M059J (cell line): ENCODE measurements at places on chromosomes 7 and 10. TPM values are rescaled to one million over a fixed set of nuclear protein-coding genes. Genes with fewer than 3 reads are reported as not detected.

ITGB8 gene
- 18.4 and 24.3 TPM in 2 replicates for total RNA-seq

CDNF gene
- total RNA-seq, result not detected in 2 replicates

CAV1 gene
- total RNA-seq, result 388 and 413 TPM in 2 replicates

CYP3A4 gene
- 0.05 TPM in 1 of 2 replicates, not detected in the other for total RNA-seq

NUTM2E gene
- 0.05 TPM in 1 of 2 replicates, not detected in the other for total RNA-seq

CREM gene
- 35.0 and 35.2 TPM in 2 replicates for total RNA-seq

GIMAP6 gene
- 0.12 TPM in 1 of 2 replicates, not detected in the other for total RNA-seq

C7orf33 gene
- not detected in 2 replicates for total RNA-seq

PLAU gene
- total RNA-seq, result 264 and 272 TPM in 2 replicates

CALCR gene
- total RNA-seq, result not detected in 2 replicates

C10orf105 gene
- not detected in 2 replicates for total RNA-seq

GDF2 gene
- total RNA-seq, result not detected in 2 replicates

NPFFR1 gene
- total RNA-seq, result not detected in 2 replicates

HPSE2 gene
- total RNA-seq, result 0.57 and 0.86 TPM in 2 replicates

TNKS2 gene
- total RNA-seq, result 17.3 and 30.0 TPM in 2 replicates

FXYD4 gene
- not detected in 2 replicates for total RNA-seq

OPALIN gene
- not detected in 2 replicates for total RNA-seq

PTPRZ1 gene
- total RNA-seq, result not detected in 2 replicates

HOXA5 gene
- total RNA-seq, result 0.69 and 3.0 TPM in 2 replicates

LMBR1 gene
- total RNA-seq, result 31.1 and 39.9 TPM in 2 replicates

UCMA gene
- not detected in 2 replicates for total RNA-seq

TDRD1 gene
- total RNA-seq, result not detected in 2 replicates

ZNF394 gene
- total RNA-seq, result 24.0 and 32.0 TPM in 2 replicates

FFAR4 gene
- total RNA-seq, result not detected in 2 replicates

PRSS37 gene
- not detected in 2 replicates for total RNA-seq

TBXAS1 gene
- total RNA-seq, result 5.3 and 7.8 TPM in 2 replicates

AKAP9 gene
- total RNA-seq, result 8.0 and 18.0 TPM in 2 replicates
